ENCODE measurements at places on chromosomes 4 and X.

DNA sequence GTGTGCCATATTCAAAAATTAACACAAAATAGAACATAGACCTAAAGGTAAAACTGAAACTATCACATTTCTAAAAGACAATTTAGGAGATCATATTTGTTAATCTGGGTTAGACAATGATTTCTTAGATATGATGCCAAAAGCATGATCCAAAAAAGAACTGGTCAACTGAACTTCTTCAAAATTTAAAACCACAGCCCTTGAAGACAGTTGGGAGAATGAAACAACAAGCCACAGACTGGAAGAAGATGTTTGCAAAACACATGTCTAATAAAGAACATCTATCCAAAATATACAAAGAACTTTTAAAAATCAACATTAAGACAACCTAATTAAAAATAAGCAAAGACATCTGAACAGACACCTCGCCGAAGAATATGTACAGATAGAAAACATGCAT lies 19.5 kb downstream of the COMMD8 start:
- DNase-seq = no peak

DNA sequence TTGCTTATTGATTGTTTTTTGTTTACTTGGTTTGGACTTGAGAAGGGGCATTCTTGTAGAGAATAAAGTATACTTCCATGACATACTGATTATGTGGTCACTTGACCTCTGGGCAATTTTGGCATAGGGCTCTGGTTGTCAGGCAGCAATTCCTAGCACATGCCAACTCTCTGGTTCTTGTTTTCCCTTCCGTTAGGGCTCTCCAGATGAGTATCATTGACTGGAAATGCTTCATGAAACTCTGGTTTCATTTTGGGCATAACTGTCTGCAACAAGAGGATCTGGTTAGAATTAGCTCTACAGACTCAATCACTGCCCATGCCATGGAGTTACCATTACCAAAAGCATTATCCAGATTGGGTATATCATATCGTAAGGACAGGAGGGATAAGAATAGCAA lies 1057.9 kb downstream of the FAT4 start:
- DNase-seq = no peak

- no peak for DNase-seq
Observed at GRCh38 chrX:333611-334311, 15.2 kb upstream of the GTPBP6 start.

GRCh38 chr4:141759796-141760425 lies 123.5 kb downstream of the IL15 start:
- DNase-seq = no peak

- no peak for DNase-seq
Observed at GRCh38 chrX:14235004-14235403, 205.3 kb upstream of the GEMIN8 start.

GRCh38 chr4:2861631-2862436 lies 18.2 kb downstream of the ADD1 start:
- DNase-seq = peak; percentile 33

All from suppressor macrophage (primary cell).